ENCODE measurements at places on chromosomes 6 and 20.

DNA sequence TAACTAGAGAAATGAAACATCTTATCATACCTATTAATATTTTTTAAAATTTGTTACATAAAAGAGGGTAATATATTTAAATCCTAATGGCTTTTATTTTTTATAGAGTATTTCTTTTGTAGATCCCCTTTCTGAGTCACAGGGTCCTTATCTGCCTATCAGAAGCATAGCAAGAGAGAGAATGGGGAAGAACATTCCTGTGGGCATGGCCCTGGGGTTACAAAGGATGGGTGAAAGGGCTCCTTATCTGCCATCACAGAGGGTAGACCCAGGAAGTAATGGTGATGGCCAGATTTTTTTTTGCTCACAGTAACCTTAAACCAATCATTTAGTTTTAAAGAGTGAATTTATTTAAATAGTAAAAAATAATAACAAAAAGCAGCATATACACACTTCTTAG is 582.1 kb upstream of the HTR1E start:
- no peaks in the 10 kb centered on the region for H3K4me1 ChIP-seq
- H3K27ac ChIP-seq, result no peak overlapping the region
- no peak for DNase-seq
- H3K4me3 ChIP-seq, result no peak overlapping the region

- no peaks in the 10 kb centered on the region for H3K36me3 ChIP-seq
- no peak overlapping the region for H3K4me3 ChIP-seq
- no peaks in the 10 kb centered on the region for H3K27me3 ChIP-seq
- no peaks in the 10 kb centered on the region for H3K4me1 ChIP-seq
- H3K27ac ChIP-seq, result no peak overlapping the region
- no peak for DNase-seq
Observed at GRCh38 chr6:83597511-83597910, 85.2 kb downstream of the PRSS35 start.

DNA sequence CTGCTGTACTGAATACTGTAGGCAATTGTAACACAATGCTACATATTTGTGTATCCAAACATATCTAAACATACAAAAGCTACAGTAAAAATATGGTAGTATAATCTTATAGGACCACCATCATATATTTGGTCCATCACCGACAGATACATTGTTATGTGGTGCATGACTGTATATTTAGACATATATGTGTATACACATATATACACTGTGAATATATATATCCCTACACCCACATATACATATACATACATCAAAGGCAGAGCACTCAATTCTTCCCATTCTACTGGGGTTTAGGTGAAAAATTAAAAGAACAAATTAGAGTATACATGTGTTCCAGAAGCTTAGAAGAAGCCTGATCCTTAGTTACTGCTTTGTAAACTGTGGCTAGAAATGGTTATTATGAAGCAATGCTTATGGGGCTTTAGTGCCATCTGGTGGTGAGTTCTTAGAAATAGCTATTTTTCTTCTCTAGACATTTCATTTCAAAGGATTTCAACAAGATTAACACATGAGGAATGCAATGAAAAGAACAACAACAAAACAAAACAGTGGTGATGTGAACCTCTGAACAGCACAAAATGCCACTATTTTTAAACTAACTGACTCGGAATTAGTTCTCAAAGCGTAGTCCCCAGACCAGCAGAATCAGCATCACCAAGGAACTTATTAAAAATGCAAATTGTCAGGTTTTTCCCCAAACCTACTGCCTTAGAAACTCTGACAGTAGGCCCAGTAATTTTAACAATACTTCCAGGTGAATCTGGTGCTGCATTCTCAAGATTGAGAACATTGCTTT is 38.0 kb downstream of the PKHD1 start:
- no peak overlapping the region for H3K27ac ChIP-seq
- H3K27me3 ChIP-seq, result no peaks in the 10 kb centered on the region
- no peak for DNase-seq

- no peak overlapping the region for H3K4me3 ChIP-seq
- H3K36me3 ChIP-seq, result no peaks in the 10 kb centered on the region
- H3K4me1 ChIP-seq, result peaks cover 6% of the 10 kb centered on the region
- no peaks in the 10 kb centered on the region for H3K27me3 ChIP-seq
Observed at GRCh38 chr6:166855416-166855815, 100.9 kb downstream of the RNASET2 start.

GRCh38 chr20:45727044-45727443 is 4.9 kb downstream of the SPINT4 start:
- DNase-seq, result no peak
- no peaks in the 10 kb centered on the region for H3K27me3 ChIP-seq
- no peak overlapping the region for H3K4me3 ChIP-seq
- no peaks in the 10 kb centered on the region for H3K4me1 ChIP-seq
